ENCODE measurements at places on chromosomes 7 and 10. TPM values are rescaled to one million over a fixed set of nuclear protein-coding genes. Genes with fewer than 3 reads are reported as not detected.

The COL13A1 gene
- total RNA-seq = 44.3 TPM

The ITIH5 gene
- total RNA-seq = 1.4 TPM

The HKDC1 gene
- 0.38 TPM for total RNA-seq

The CNPY1 gene
- total RNA-seq = not detected

The GARIN1A gene
- 0.38 TPM for total RNA-seq

The PON1 gene
- not detected for total RNA-seq

The SPDYE5 gene
- not detected for total RNA-seq

The SPAM1 gene
- not detected for total RNA-seq

The CLRN3 gene
- not detected for total RNA-seq

The CALCR gene
- not detected for total RNA-seq

The CACNB2 gene
- 0.19 TPM for total RNA-seq

The PRPS1L1 gene
- total RNA-seq = not detected

The SH3PXD2A gene
- total RNA-seq = 18.0 TPM

The EBF3 gene
- total RNA-seq = 11.6 TPM

The OPN4 gene
- not detected for total RNA-seq

The SFTPA2 gene
- total RNA-seq = not detected

The COL17A1 gene
- 1.2 TPM for total RNA-seq

The CFAP70 gene
- 0.38 TPM for total RNA-seq

The NEURL1 gene
- total RNA-seq = under 0.01 TPM

The GSTO2 gene
- 2.3 TPM for total RNA-seq

The IFIT1 gene
- total RNA-seq = 9.6 TPM

The RNF133 gene
- total RNA-seq = 0.28 TPM

The DRGX gene
- total RNA-seq = not detected

Data from regular cardiac myocyte (primary cell).